ENCODE measurements at places on chromosomes 2 and 18.

- no peak for DNase-seq
Measured at GRCh38 chr2:163859951-163860350, 124.1 kb upstream of the FIGN start.

DNA sequence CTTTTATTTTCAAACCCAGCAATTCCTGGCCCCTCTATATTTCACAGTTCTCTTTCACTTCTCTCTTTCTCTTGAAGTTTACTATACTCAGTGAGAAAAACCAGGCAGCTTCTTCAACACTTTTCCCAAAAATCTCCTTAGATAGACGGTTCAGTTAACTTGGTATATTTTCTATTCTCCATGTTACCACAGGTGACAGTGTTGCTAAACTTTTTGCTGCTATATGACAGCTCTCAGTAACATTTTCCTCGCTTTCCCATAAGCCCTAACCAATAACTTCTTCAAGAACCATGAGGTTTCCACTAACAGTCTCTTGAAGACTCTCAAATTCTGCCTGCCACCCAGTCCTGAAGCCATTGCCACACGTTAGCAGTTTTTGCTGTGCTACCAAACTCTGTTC, 45.8 kb downstream of the CYBRD1 start:
- DNase-seq = no peak

GRCh38 chr2:182606728-182607681, 109.1 kb upstream of the DNAJC10 start:
- DNase-seq = no peak

DNA sequence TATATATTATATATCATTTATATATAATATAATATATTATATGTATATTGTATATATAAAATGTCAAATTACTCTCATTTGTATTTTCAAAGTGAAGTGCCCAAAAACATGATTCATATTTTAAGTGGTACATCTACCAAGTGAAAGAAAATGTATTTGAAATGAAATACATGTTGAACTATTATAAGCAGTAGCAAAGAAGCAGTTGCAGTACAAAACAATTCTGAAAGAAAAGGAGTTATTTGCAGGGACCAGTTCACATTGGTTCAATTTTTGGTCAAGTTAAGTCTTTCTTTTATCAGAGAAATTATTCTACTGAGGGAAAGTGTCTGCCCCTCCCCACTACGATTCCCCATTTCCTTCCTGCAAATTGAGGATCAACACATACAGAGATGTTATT, 51.9 kb downstream of the APLF start:
- DNase-seq = no peak

DNA sequence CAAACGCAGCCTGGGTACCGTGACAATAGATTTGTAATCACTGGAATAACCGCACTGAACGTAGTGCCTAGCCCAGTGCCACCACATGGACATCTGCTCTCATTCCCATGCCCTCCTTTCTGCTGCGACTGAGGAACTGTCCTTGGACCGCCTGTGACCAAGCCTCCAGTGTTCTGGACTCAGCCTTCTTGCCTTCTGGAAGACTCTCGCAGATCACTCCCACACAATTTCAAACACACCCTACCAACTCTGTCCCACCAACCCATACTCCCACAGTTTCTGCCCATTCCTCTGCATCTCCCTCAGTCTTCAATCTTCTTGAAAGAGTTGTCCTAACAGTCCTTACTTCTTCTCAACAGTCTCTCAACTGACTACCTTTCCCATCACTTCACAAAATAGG, 2.1 kb downstream of the RNF149 start:
- DNase-seq = no peak
